ENCODE measurements at places on chromosomes 2 and 18. TPM values are rescaled to one million over a fixed set of nuclear protein-coding genes. Genes with fewer than 3 reads are reported as not detected.

GRCh38 chr2:16169381-16169960, 229.1 kb downstream of the MYCN start:
- no peak for DNase-seq

GRCh38 chr18:52598921-52599320, 258.9 kb downstream of the DCC start:
- no peak for DNase-seq

GRCh38 chr18:61241260-61241853, 91.9 kb upstream of the CDH20 start:
- no peak for DNase-seq

DNA sequence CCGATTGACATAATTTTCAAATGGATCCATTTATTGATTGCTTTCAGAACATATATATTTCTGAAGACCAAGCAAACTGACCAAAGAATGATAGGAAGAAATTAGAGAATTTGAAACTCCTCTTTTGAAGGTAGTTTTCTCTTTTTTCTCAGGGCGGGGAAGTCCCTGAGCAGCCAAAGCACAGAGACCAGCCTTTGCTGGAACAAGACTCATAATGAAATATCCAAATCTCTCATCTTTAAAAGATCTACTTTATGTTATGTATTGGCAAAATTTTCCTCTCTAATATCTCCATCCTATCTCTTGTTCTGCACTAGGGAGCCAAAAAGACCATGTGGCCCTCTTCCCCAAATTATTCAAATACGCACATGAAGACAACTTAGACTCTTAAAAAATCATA, 379.0 kb upstream of the TCF4 start:
- DNase-seq: no peak

DNA sequence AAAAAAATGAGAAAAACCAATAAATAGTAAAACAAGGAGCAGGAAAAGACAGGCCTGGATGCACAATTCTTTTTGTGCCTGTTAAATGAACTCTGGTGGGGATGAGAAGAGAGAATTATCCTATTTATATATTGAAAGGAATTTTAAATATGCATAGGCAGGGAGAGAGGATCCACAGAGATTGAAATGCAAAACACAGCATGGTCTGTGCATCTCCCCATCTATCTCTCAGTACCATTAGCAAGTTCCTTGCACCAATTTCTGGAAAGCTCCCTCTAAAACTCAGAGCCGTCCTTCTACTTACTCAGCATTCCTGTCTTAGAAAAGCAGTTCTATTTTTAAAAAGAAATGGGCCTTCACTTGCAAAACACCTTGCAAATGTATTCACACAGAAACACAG, 502.3 kb upstream of the KLHL29 start:
- DNase-seq: no peak

DNA sequence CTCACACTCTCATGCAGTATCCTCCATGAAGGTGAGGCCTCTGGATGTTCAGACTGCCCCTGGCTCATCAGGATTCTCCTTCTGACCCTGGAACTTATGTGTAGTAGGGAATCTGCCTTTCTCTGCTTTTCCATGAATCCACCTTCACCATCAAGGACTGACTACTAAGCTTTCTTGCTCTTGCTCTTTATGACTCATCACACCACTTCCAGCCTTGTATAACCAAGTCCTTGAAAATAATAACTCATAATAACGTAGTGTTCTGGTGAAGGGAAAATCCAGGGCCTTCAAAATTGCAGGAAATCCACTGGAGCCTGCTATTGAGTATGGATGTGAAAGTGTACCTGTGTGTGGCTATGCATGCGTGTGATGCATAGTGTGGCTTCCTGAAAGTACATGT, 11.3 kb upstream of the KCNS3 start:
- DNase-seq: no peak

DNA sequence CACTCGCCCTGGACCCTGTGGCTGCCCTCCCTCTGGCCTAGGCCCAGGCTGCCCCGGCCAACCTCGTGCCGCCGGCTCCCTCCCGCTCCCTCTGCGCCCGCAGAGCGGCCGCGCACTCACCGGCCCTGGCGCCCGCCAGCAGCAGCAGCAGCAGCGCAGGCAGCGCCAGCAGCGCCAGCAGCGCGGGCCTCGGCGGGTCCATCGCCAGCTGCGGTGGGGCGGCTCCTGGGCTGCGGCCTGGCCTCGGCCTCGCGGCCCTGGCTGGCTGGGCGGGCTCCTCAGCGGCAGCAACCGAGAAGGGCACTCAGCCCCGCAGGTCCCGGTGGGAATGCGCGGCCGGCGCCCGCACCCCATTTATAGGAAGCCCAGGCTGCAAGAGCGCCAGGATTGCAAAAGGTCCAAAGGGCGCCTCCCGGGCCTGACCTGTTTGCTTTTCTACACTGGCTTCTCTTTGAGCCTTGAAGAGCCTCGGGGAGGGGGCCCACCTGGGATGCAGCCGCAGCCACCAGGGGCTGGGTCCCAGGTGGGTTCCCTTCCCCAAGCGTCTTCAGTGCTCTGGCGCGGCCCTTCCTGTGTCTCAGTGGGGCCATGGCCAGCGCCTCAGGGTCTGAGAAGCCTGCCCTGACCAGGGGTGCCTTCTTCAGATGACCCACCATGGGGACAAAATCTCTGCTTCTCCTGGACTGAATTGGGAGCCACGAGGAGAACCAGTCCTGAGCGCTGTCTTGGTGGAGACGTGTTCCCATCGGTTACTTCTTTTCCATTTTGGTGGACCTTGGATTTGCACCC, at the start of gene APOB:
Gene APOB, minus strand, starts transcription at position 330 of the 789 bp plus-strand sequence. Its CDS starts 128 bp downstream, at position 202.
- DNase-seq: no peak

SP9 gene
- not detected for total RNA-seq

SPATA3 gene
- not detected for total RNA-seq
